ENCODE measurements at places on chromosomes 1 and 21. TPM values are rescaled to one million over a fixed set of nuclear protein-coding genes. Genes with fewer than 3 reads are reported as not detected.

Gene WNT9A
- polyA plus RNA-seq, result 1.7 TPM

Gene FAM167B
- 13.3 TPM for polyA plus RNA-seq

Gene HMCN1
- 60.3 TPM for polyA plus RNA-seq

Gene CCDC27
- 0.59 TPM for polyA plus RNA-seq

Gene PDC
- 0.26 TPM for polyA plus RNA-seq

Gene SLC37A1
- polyA plus RNA-seq, result 7.5 TPM

Gene KIF21B
- 2.1 TPM for polyA plus RNA-seq

Gene S100A3
- polyA plus RNA-seq, result 0.32 TPM

Gene CCDC181
- polyA plus RNA-seq, result 9.3 TPM

Gene OR2L13
- not detected for polyA plus RNA-seq

Gene PCP4
- polyA plus RNA-seq, result 11.3 TPM

Gene ABCD3
- 56.4 TPM for polyA plus RNA-seq

Gene TGFB2
- polyA plus RNA-seq, result 14.2 TPM

Gene ECM1
- polyA plus RNA-seq, result 10.2 TPM

Gene RGS8
- polyA plus RNA-seq, result 0.03 TPM

Gene CFHR2
- not detected for polyA plus RNA-seq

Gene SH2D1B
- 0.16 TPM for polyA plus RNA-seq

Gene LELP1
- not detected for polyA plus RNA-seq

Gene KANK4
- 21.4 TPM for polyA plus RNA-seq

Gene LIN28A
- polyA plus RNA-seq, result 0.03 TPM

Gene CELA2B
- 0.32 TPM for polyA plus RNA-seq

Gene URB2
- polyA plus RNA-seq, result 6.7 TPM

Gene KCNJ10
- 19.8 TPM for polyA plus RNA-seq

Gene LHX8
- polyA plus RNA-seq, result not detected

Gene SLAMF1
- 0.19 TPM for polyA plus RNA-seq

Gene TPTE
- polyA plus RNA-seq, result 0.04 TPM

Gene EXTL1
- 1.7 TPM for polyA plus RNA-seq

Gene KCND3
- 1.5 TPM for polyA plus RNA-seq

Gene UMODL1
- polyA plus RNA-seq, result not detected

Gene CFAP45
- polyA plus RNA-seq, result 3.1 TPM

Gene CFHR3
- 0.13 TPM for polyA plus RNA-seq

Gene SMPDL3B
- 13.9 TPM for polyA plus RNA-seq

Gene STYXL2
- polyA plus RNA-seq, result 0.73 TPM

Gene AIRE
- 0.80 TPM for polyA plus RNA-seq

Gene VCAM1
- 42.0 TPM for polyA plus RNA-seq

Gene CFHR5
- polyA plus RNA-seq, result not detected

Gene SPOCD1
- 0.39 TPM for polyA plus RNA-seq

Gene RAB42
- 3.1 TPM for polyA plus RNA-seq

Gene NPHS2
- polyA plus RNA-seq, result 378 TPM

Gene SAMD11
- polyA plus RNA-seq, result 87.0 TPM

Gene KDM1A
- polyA plus RNA-seq, result 131 TPM

Gene OR6K6
- not detected for polyA plus RNA-seq

Gene CIART
- 8.1 TPM for polyA plus RNA-seq

Gene FTCD
- polyA plus RNA-seq, result 25.4 TPM

Gene DDR2
- polyA plus RNA-seq, result 21.0 TPM

Gene PPT1
- polyA plus RNA-seq, result 103 TPM

Gene HMGCS2
- polyA plus RNA-seq, result 70.2 TPM

Gene MAPKAPK2
- 86.1 TPM for polyA plus RNA-seq

Gene CR1L
- polyA plus RNA-seq, result 1.3 TPM

Gene GABPA
- polyA plus RNA-seq, result 42.1 TPM

Gene UCK2
- 21.1 TPM for polyA plus RNA-seq

Gene PIGR
- polyA plus RNA-seq, result 1.6 TPM

Gene DESI2
- polyA plus RNA-seq, result 54.3 TPM

Gene AADACL4
- 2.0 TPM for polyA plus RNA-seq

Gene TSPAN2
- 34.5 TPM for polyA plus RNA-seq

Gene CASQ2
- 0.68 TPM for polyA plus RNA-seq

Gene IQGAP3
- 15.5 TPM for polyA plus RNA-seq
